Spinal cord (tissue), 10 donors: ENCODE measurements at places on chromosomes 12 and 14.
A peak's percentile ranks its signal among the peaks of the same experiment; 100 is the strongest.

DNA sequence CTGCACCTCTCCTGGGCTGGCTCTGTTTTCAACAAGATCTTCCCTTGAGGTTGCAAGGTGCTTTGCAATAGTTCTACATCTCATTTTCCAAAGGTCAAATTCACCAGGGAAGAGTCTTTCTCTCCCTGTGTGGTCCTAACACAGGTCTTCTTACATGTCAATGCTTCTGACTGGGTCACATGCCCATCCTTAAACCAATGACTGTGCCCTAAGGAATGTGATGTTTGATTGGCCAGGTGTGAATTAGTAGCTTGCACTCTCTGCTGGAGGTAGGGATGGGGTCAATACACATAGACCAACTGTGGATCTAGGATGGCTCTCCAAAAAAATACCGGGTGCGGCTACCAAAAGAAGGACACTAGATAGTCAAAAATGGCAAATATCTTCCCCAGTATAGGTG, 19.9 kb upstream of the KCNK10 start:
- DNase-seq, result no peak

GRCh38 chr12:94788298-94788697, 137.9 kb upstream of the TMCC3 start:
- DNase-seq, result no peak

- DNase-seq, result no peak
Measured at GRCh38 chr12:130514149-130514551, 176.5 kb downstream of the PIWIL1 start.

DNA sequence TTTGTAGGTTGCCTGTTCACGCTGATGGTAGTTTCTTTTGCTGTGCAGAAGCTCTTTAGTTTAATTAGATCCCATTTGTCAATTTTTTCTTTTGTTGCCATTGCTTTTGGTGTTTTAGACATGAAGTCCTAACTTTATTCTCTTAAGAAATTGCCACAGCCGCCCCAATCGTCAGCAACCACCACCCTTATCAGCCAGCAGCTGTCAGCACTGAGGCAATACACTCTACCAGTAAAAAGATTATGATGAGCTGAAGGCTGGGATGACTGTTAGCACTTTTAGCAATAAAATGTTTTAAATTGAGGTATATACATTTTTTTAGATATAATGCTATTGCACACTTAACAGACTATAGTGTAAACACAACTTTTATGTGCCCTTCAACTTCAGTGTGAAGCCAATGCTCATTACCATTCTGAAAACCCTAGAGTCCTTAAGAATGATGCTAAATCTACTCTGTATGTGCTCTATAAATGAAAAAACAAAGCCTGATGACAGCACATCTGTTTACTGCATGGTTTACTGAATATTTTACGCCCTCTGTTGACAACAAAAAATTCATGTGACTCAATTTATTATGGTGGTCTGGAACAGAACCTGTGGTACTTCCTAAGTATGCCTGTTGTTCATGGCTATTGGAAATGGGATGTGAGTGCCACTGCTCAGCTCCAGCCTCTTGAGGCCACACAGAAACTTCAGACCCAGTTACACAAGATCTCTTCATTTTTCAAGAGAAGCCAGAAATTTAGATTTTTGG, 197.4 kb downstream of the DUSP6 start:
- no peak for DNase-seq

DNA sequence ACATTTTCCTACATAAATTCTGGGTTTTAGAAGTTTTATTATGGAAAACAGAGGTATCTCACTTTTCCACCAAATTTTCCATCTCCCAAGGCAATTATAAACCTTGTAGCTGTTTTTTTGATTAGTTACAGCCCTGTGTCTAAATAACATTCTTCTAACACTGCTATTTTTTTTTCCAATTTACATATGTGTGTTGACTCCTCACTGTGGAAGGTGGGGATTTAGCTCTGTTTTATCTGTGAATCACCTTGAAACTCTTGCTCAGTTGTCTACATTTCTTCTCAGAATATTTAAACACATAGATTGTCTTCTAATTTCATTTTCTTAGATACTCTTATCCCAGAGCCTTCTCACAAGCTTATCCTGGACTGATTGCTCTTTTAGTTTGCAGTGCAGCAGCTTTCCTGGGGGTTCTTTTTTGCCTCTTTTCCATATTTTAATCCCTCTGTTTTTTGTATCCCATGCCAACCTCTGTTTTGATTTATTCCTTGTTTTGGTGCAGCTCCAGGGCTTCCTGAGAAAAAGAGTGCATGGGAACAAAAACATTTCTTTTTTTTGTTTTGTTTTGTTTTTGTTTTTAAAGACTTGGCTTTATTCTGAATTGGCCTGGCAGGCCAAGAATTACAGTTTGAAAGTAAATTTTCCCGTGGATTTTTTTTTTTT, 36.7 kb downstream of the TBC1D15 start:
- peak; percentile 15 for DNase-seq

DNA sequence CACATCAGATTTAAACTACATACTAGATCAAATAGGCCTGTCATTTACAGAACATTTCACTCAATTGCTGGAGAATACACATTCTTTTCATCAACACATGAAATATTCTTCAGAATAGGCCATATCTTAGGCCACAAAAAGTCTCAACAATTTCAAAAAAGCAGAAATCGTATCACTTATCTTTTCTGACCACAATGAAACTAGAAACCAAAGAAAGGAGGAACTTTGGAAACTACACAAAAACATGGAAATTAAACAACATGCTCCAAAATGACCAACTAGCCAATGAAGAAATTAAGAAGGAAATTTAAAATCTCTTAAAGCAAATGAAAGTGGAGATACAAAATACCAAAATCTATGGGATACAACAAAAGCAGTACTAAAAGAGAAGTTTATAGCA, 35.1 kb downstream of the PARP11 start:
- DNase-seq, result no peak

GRCh38 chr12:57654042-57654441, 21.0 kb upstream of the B4GALNT1 start:
- no peak for DNase-seq

DNA sequence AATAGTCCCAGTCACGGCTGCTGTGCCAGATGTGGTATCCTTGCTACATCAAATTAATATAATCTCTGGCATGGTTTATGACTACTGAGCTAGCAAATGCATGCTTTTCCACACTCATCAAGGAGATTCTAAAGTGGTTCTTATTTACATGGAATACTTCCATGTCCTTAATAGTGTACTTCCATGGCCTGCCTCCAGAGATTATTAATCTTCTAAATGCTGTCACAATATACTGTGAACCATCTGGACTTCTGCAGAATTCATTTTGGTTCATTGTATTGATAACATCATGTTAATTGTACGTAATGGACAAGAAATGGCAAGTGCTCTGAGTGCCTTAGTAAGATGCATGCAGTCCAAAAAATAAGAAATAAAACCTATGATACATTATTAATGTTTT, 230.8 kb downstream of the NUAK1 start:
- DNase-seq, result no peak

DNA sequence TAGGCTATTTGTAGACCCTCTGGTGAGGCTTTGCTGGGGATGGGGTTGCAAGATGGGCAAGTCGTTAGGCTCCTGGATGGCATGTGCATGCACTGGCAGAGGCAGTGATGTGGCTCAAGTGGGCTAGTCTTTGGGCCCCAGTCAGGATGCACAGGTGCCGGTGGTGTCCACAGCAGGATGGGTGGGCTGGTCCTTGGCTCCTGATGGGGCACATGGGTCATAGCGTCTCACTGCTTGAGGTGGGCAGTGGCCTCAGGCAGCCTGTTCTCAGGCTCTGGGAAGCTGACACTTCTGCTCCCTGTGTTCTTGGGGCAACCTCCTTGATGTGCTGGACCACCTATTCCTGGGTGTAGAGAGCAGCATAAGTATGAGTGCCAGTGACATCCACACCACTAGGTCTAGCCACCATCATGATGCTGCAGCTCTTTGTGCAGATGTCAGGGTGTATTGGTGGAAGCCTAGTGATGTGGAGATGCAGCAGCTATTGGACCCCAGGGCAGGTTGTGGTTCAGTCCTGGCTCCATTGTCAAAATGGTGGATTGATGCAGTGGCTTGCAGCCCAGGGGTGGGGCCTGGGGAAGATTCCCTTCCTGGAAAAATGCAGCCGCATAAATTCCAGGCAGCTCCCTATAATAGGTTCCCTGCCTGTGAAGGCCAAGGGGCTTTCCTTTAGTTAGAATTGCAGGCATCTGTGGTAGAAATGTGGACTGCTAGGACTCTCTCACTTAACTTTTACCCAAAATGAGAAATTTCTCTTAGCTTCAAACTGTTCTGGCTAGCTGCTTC, 742.5 kb upstream of the MDGA2 start:
- DNase-seq, result no peak
